ENCODE measurements at places on chromosomes 13 and 19. TPM values are rescaled to one million over a fixed set of nuclear protein-coding genes. Genes with fewer than 3 reads are reported as not detected.

- no peak for DNase-seq
These were observed 951 bp upstream of the POSTN start for GRCh38 chr13:37599519-37599918.

GRCh38 chr13:51229731-51230130 lies 7.5 kb downstream of the FAM124A start:
- no peak for DNase-seq

The ZNF492 gene
- 0.13 TPM for total RNA-seq

DNA sequence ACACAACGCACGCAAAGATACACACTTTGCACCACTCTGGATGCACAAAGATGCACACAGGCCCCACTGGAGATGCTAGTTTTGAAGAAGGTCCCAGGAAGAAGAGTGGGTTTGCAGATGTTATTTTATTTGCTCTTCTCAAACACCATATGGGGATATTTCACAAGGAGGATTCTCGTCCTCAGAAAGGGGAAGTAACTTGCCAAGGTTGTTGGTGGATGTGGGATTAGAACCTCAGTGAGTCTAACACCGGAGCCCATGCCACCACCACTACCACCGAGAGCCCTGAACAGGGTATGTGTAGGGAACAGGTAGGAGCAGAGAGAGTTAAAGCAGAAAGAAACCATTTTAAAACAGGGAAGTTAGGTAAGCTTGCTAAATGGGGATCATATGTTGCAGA lies 9.6 kb upstream of the CEACAM6 start:
- no peak for DNase-seq

The PRODH2 gene
- total RNA-seq: not detected

The ZNF836 gene
- total RNA-seq: 5.9 TPM

- DNase-seq: no peak
These were observed 2474.2 kb downstream of the PCDH9 start for GRCh38 chr13:64755961-64756360.

The IFNL1 gene
- not detected for total RNA-seq

GRCh38 chr13:79709471-79709870 lies 228.5 kb downstream of the NDFIP2 start:
- DNase-seq: no peak

- no peak for DNase-seq
These were observed 8.5 kb downstream of the MLLT1 start for GRCh38 chr19:6271251-6271650.

The SCN1B gene
- 58.7 TPM for total RNA-seq

- DNase-seq: no peak
These were observed 841 bp upstream of the ZNF223 start for GRCh38 chr19:44050740-44051649.

GRCh38 chr13:24275041-24275440 lies 34.3 kb upstream of the C1QTNF9 start:
- DNase-seq: no peak

DNA sequence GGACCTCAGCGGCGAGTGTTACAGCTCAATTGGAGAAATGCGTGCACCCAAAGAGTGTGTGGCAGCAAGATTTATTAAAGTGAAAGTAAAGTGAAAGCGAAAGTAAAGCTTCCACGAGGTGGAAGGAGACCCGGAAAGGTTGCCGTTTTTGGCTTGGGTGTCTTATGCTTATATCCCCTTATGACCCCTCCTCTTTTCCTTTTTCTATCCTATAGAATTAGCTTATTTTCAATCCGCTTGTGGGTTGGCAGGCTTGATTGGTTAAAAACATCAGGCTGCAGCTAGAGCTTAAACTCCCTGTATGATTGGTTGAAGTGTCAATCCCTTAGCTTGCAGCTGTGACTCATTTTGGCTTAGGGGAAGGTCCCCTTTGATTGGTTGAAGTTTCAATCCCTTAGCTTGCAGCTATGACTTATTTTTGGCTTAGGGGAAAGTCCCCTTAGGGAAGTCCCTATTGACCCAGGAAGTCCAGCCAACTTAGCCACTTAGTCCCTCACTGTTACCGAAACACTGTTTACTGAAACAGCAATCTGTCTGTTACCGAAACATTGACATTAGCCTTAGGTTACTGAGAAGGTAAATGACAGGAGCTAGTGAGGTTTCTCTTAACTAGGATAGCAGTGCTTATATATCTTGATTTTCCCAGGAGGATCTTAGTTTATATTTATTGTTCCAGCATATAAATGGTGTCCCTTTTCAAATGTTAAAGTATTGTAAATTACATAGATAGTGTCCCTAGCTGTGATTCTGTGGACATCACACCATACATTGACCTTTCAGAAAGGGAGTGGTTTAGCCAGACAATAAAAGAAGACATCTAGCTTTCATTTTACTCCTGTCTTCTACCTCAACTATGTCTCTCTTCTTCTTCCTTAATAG lies 575.8 kb downstream of the DACH1 start:
- DNase-seq: no peak

DNA sequence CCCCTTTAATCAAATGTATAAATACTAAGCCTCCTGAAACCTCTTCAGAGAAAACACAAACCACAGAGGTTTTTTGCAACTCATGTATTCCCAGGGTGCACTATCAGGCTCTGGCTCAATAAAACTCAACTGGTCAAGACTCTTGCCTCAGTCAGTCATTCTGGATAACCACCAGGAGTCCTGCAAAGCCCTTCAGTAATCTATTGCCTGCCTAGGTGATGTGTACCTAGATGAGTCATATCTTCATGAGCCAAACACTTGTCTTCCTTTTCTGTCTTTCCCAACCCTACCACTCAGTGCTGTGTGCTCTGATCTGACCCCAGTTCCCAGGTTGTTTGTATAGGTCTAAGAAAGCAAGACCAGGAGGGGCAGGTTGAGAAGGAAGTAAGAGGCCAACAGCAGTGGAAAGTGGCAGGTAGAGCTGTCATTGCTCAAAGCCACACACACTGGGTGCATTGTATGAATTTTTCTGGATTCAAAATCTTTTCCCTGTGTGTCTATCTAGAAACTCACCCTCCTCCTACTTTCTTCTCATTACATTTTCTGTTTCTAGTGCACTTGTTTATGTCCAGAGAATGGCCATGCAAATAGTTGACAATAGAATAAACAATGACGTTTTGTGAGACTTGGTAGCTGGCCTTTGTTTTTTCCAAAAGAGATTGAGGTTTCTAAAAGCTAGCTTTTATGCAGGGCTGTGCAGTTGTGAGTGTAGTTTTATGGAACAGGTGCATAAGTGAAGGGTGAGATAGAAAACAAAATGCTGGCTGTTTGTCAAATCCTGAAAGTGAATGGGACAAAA lies 48.1 kb downstream of the PSG1 start:
- no peak for DNase-seq

DNA sequence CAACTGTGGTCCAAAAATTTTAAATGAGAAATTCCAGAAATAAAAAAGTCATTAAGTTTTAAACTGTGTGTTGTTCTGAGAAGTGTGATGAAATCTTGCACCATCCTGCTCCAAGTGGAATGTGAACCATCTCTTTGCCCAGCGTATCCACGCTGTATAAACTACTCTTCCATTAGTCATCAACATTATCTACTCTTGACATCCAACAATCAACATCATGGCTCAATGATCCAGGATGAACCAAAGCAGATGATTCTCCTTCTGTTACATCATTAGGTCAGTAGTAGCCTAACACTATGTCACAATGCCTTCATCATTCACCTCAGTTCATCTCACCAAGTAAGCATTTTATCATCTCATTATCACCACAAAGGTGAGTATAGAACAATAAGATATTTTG lies 55.3 kb downstream of the SUCLA2 start:
- no peak for DNase-seq

DNA sequence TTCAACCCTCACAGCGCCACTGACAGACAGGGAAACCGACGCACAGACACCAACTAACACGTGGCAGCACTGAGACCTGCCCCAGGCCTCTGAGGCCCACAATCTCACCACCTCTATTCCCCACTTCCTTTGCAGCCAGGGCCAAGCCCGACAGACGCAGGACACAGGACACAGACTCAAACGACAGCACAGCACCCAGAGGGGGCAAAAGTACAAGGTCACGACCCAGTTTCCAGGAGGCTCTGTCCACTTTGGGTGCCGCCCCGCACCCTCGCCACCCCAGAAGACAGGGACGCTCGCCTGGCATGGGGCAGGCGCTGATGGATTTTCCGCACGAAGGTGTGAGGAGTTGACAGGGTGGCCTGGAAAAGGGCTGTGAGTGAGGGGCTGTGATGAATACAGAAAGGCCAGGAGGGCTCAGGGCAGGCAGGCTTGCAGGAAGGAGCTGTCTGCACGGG lies 48.8 kb downstream of the MLLT1 start:
- DNase-seq: no peak

The GSK3A gene
- total RNA-seq: 39.6 TPM

GRCh38 chr19:53865918-53866864 lies 1.5 kb upstream of the MYADM start:
- DNase-seq: peak; percentile 89

GRCh38 chr19:13024951-13025697 lies 29.8 kb downstream of the NFIX start:
- DNase-seq: no peak

- DNase-seq: no peak
These were observed 441.7 kb downstream of the OXGR1 start for GRCh38 chr13:96552559-96552958.

DNA sequence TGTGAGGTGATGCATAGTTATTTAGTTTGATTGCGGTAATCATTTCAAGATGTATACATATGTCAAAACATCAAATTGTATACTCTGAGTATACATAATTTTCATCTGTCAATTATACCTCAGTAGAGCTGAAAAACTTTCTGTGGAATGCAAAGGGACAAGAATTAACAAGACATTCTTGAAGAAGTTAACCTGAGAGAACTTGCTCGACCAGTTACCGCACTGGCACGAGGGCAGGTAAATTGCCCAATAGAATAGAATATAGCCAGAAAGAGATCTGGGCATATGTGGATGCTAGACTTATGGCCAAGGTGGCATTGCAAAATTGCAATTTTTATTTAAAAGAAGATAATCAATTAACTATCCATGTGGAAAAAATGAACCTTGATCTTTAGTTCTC lies 42.3 kb upstream of the GJB6 start:
- DNase-seq: no peak

DNA sequence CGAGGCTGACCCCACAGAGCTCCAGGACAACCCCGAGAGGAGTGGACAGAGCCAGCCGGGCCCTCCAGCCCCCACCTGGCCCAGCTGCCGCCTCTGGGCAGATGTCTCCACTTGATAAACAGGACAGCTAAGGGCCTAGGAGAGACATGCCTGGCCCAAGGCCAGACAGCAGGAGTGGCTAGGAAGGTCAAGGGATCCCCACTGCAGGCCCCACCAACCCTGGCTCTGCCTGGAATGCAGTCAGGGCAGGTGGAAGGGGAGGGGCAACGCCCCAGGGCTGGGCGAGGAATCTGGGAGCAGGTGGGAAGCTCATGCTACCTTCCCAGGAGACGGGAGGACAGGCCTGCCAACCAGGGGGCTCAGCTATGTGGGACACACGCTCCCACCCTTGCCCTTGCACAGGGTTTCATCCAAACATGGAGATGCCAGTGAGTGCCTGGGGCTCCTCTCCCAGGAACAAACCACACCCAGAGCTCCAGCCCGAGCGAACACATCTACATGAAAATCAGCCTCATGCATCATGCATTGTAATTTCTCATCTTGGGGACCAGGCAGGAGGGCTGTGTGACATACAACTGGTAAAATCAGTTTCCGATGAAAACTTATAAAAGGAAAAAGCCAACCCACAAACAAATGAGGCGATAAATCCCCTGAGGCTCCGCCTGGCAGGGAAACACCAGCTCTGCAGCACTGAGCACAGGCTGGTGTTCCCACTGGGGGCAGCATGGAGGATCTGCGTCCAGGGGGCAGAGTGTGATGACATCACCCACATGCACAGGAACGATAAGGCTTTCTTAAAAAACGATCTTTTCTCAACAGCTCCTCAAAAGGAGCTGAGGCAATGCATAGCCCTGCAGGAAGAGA lies 25.0 kb downstream of the SH3GL1 start:
- no peak for DNase-seq

- no peak for DNase-seq
These were observed 1097.8 kb upstream of the SLC10A2 start for GRCh38 chr13:104163866-104164630.

DNA sequence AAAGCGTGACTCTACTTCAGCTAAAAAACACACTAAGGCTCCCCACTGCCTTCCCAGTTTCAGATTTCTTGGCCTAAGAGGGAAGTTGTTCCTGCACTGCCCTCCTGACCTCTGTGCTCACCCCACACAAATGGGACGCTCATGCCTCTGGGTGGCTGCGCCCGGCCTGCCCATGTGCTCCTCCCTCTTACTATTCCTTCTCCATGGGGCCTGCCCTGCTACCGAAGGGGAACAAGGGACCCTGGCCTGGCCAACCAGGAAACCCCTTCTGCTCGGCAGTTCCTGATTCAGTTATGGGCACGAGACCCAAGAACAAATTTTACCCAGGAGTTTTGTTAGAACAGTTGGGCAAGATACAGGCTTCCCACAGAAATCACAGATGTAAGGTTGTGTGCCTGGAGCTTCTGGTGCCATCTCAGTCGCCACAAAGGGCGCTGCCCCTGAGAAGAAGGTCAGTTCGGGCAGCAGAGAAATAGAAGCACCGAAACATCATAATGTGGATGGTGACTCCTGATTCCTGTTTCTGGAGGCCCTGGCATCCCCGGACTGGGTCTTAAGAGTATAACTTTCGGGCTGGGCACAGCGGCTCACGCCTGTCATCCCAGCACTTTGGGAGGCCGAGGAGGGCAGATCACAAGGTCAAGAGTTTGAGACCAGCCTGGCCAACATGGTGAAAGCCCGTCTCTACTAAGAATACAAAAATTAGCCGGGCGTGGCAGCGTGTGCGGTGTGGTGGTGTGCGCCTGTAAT lies 5.4 kb upstream of the PLPP2 start:
- DNase-seq: no peak

The SLC7A10 gene
- total RNA-seq: not detected

The NAPSA gene
- total RNA-seq: 0.24 TPM

The CLEC4G gene
- 0.92 TPM for total RNA-seq

- DNase-seq: no peak
These were observed 1116.2 kb downstream of the DIAPH3 start for GRCh38 chr13:59047546-59047945.

GRCh38 chr19:482186-483041 lies 13.9 kb upstream of the MADCAM1 start:
- DNase-seq: no peak

DNA sequence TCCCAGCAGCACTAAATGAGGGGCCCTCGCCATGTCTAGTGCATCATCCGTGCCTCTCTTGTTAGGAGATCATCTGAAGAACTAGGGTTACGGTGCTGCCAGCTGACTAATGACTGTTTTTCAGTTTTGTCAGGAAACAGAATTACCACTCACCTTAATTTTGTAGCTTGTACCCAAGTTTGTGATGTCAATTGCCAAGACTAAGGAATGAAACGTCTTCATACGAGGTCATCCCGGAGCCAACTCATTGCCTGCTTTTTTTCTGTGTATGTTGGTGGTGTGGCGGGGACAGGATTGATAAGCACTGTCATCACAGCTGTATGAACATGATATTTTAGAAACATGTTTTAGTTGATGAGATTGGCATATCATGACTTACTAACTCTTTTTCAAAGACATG lies 100.6 kb downstream of the TNFRSF19 start:
- no peak for DNase-seq

Measured in cardiac septum (tissue), 1 donor.